ENCODE measurements at places on chromosomes 16 and 17. TPM values are rescaled to one million over a fixed set of nuclear protein-coding genes. Genes with fewer than 3 reads are reported as not detected.

DNA sequence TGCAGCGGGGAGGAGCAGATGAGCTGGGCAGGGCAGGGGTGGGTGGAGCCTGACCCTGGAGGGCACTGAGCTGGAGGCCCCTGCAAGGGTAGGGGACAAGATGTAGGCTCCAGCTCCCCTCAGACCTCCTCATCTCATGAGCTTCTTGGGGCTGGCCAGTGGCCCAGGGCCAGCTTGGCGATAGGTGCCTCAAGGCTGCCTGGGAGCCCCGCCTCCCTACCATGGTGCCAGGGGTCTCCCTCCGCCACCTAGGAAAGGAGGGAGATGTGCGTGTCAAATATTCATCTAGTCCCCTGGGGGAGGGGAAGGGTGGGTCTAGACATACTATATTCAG is 3.9 kb downstream of the HIRIP3 start:
- no peak for DNase-seq

GRCh38 chr16:79598348-79599181 is 2.0 kb downstream of the MAF start:
- peak; percentile 68 for DNase-seq

DNA sequence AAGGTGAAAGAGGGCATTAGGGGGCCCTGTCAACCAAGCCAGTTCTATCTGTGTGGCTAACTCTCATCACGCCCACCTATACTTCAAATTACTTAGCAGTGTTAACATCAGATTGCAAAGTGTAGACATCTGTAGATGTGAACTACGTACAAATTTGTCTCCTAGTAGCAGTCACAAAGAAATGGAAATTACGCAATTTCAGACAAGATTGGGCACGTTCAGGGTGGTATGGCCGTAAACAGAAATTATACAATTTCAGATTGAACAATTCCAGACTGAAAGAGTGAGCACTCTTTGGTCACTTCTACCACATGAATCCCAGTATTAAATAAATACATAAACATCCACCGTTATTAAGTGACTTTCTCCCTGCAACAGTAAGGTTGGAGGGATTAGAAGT is 592.7 kb upstream of the PSMD7 start:
- no peak for DNase-seq

- DNase-seq: no peak
Measured at GRCh38 chr17:58329035-58329809, 627 bp upstream of the TSPOAP1 start.

DNA sequence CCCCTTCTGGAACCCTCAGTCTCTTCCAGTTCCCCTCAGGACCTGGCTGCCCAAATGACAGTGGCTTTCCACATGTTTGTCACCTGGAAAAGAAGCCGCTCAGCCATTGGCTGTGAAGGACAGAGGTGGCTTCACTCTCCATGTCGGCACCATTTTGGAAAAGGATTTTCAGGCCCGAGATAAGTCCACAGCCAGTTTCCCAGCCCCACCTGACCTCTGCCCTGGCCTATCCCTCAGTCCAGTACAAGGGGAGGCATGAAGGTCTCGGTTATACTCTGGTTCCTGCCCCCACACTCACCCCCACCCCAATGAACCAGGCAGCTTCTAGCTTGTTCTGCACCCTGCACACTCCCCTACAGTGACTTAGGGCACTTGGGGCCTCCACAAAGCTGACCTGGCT is 15.2 kb downstream of the AOC3 start:
- DNase-seq: no peak

- DNase-seq: no peak
Measured at GRCh38 chr17:27898096-27898495, 4.9 kb upstream of the LYRM9 start.

Gene BIRC5
- total RNA-seq: 1.7 TPM

Gene GRB7
- total RNA-seq: 2.2 TPM

Gene SLFN12
- total RNA-seq: 3.3 TPM

Gene CCL23
- total RNA-seq: not detected

Gene MYH1
- total RNA-seq: not detected

Gene FBXW10
- total RNA-seq: 0.24 TPM

Gene PDPK1
- 38.5 TPM for total RNA-seq

All from Right ventricle myocardium superior (tissue), 1 donor.